ENCODE measurements at places on chromosomes 2 and 18.

- DNase-seq: no peak
Observed at GRCh38 chr2:209671020-209671680, 100.5 kb upstream of the UNC80 start.

DNA sequence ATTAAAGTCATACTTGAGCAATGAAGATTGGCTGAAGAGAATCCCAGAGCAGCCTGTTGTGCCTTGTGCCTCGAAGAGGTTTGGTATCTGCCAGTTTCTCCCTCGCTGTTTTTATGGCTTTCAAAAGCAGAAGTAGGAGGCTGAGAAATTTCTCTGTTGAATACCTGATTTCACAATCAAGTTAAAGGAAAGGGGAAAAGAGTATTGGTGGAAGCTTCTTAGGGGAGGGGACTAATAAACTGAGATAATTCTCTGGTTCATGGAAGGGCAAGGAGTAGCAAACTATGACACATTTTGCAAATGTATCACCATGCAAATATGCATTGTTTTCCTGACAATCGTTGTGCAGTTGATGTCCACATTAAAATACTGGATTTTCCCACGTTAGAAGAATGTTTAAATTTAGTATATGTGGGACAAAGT is at the start of gene IL1B:
IL1B (minus strand) TSS at position 85 of the 423 bp plus-strand sequence. CDS start 550 bp downstream, outside the sequence.
- DNase-seq: no peak

- no peak for DNase-seq
Observed at GRCh38 chr18:13471198-13471845, 252.8 kb downstream of the LDLRAD4 start.

GRCh38 chr18:8793445-8794155 is 88.2 kb downstream of the MTCL1 start:
- DNase-seq: no peak

DNA sequence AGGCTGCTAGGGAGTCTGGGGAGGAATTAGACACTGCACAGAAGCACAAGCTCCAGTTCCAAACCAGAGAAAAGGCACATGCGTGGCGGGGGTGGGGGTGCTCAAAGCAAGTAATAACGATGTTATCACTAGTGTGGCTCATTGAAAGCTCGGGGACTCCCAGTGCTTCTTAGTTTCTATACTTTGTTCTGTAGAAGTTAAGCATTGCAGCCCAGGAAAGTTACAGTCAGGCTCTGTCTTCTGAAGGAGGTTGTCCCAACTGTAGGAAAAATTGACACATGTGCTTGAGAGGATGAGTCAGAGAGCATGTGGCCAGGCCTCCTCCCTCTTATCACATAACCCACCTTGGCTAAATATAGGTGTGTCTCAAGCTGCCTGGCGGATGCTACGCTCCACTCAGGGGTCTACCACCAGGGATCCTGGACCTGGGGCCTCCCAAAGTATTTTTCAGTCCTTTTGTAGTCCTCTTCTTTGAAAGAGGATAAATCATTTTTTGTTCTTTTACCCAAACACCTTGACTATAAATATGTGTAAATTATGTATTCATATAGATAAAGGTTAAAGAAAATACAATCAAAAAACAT is 3.8 kb downstream of the GALNT5 start:
- DNase-seq: peak; percentile 26
